ENCODE measurements at places on chromosomes 1 and 21.
A peak's percentile ranks its signal among the peaks of the same experiment; 100 is the strongest.

DNA sequence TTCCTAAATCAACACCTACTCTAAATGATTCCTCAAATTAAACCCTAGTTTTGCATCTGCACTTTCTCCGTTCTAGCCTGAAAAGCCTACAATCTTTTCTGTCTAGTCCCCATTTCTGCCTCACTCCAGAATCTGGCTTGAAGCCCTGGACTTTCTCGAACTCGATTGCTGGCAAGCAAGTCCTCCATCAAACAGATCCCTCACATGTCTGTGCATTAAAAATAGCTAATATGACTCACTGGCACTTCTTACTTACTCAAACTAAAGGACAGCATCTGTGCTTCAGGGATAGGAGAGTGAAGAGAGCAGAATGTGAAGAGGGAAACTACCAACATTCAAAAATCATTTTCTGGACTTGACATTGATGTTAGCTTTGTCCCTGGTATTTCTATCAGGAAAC, 51.8 kb upstream of the CXADR start:
- DNase-seq: no peak

DNA sequence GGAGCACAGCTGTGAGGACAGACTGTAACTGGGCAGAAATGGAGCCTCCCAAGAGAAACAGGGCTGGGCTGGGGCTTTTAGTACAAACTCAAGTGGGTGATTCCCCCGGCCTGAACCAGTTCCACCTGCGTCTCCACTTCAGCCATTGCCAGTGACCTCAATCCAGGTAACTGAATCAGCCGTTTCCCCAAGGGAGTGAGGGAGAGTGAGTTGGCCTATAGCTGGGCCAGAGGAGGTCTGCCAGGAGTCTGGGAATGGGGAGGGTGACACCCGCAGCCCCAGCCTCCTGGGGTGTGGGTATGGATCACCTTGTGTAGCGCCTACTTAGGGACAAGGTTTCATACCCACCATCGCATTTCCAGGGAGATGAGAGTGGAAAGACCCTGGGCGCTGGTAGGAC, 8.5 kb downstream of the SLC26A9 start:
- DNase-seq: no peak

DNA sequence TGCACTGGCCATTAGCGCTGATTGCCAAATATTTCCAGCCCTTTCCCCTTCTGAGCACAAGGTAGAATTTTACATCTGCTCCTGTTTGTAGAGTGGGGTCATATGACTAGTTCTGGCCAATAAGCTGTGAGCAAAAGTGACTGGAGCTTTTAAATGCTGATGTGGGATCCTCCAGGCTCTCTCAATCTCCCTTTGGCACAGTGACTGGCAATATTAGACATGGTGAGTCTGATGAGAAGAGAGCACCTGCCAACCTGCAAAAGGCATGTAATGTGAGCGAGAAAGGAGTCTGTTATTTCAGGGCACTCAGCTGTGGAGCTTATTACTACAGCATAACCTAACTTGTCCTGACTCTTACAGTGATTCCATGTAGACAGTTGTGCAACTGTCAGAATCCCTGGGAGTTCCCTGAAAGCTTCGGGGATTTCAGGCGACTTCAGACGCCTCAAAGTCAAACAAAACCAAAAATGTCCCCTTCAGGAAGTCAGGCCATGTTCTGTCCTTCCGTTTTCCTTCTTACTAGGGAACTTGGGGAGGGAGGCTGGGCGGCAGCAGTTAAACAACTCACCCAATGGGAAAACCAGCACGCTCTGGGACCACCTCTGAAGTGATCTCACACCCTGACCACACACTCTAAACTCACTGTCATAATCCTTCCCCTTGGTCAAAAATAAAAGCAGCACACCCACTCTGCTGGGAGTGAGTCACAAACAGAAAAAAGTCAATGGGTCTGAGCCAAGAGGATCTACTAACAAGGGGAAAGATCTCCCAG, 3.6 kb upstream of the RASSF5 start:
- no peak for DNase-seq

DNA sequence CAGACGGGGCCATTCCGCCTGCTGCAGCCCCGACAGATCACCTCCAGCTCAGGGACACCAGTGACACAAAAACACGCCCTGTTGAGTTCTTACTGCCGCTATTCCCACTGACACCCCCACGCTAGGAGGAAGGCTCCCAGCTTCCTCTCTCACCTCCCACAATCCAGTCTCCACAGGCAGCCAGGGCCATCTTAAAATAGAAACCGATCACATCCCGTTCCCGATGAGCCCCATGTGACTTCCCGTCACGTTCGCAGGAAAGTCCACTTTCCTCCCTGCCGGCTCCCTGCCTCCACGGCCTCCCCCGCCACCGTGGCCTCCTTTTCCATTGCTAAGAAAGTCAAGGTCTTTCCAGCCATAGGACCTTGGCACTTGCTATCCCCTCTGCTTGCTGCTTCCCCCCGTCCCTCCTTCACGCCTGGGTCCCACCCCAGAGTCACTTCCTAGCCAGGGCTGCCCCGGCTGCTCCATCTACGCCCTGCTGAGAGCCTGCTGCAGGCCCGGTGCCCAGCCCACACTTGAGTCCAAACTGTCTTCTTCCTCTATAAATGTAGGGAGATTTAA, 24.0 kb upstream of the DDOST start:
- no peak for DNase-seq

GRCh38 chr1:113747376-113747775, 11.9 kb downstream of the PHTF1 start:
- no peak for DNase-seq

DNA sequence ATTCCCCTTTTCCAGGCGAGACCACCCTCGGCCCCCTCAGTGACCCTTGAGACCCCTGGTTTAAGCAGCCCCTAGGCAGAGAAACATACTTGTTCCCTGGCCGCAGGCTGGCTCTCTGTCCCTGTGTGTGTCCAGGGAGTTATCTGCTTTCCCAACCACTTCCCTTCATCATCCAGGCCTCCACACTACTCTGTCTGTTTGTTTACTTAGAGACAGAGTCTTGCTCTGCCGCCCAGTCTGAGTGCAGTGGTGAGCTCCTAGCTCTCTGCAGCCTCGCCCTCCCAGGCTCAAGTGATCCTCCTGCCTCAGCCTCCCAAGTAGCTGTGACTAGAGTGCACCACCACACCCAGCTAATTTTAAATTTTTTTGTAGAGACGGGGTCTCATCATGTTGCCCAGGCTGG, 5.8 kb upstream of the VWA1 start:
- no peak for DNase-seq

GRCh38 chr1:156126043-156126629, 11.6 kb downstream of the LMNA start:
- DNase-seq: peak; percentile 61

DNA sequence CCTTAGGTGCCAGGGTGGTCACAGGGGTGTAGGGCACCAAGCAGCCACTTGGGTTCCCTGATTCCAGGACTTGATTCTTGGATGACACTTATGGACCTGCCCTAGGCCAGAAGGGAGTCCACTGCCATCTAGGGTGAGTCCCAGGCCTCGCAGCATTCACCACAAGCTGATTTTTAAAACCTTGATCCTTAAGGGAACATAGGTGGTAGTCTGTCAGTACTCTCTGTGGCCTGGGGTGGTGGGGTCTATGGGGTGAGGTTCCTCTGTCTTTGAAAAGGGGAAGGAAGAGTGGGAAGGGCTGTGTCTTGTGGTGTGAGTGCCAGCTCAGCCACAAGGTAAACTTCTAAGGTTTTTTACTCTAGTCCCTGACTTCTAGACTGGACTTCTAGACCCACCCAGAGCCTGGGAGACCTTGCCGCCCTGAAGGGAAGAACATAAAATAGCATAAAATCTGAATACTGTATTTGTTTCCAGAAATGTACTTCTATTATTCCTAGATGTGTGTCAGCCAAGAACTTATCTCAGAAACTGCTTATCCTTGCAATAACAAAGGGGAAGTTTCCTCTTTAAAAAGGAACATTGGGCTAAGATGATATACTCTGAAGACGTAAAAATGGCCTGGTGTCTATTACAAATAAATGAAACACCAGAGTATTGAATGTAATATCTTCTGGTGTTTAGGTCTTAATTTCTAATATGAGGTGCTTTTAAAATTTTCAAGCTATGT, 757.3 kb downstream of the LTN1 start:
- peak; percentile 9 for DNase-seq
